LoVo (cell line): ENCODE measurements at places on chromosomes 1 and 21.

DNA sequence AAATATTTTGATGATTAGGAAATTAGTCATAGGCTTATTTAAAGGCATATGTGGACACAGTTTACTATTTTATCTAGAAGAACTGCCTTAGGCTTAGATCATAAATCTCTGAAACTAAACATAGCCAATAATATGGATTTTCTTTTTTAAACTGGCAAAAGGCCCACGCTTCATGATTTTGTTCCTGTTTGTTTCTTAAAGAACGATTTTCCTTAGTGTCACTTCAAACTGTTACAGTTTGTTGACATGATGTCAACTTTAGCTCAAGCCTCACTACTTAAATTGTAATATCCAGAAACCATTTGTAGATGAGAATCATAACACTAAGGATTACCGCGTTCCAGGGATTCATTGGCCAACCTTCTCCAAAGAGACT, 322.6 kb downstream of the HHIPL2 start:
- no peak for DNase-seq

DNA sequence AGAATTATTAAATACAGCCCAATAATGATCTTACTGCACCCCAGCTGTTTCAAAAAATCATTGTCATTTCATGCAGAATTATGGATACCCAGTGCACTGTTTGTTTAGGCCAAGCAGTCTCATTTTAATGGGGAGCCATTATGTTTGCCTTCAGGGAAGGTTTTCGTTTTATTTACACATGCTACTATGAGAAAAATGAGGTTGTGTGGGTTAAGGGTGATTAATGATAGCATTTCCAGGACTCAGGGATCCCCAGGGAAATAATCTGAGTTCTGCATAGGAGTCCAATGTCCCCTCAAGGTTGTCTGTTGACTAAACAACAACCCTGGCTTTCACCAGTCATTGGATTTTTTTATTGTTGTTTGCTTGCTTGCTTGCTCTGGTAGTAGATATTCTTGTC, 71.0 kb upstream of the ZP4 start:
- DNase-seq, result no peak

DNA sequence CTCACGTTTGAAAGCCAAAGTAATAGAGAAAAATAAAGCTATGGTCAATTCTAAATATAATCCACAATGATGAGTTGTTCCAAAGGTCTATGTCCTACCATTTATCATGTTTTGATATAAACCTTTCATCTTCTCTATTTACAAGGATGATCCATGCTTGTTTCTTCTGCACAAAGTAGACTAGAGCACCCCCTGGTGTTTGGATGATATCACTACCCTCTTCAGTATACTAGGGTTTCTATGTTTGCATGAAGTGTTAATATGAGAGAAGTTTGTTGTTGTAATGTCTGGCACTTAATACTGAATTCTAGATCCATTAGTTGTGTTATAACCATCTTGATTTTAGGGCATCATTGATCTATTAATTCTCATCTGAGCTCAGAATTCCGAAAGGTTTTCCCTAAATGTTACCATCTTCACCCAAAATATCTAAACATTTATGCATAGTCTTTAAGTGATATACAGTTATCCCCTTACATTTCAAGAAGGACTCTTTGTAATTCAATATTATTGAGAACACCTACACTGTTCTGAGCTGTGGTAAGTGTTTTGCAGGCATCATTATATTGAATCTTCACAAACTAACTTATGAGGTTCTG, 21.1 kb downstream of the CLDN8 start:
- peak; percentile 37 for DNase-seq

DNA sequence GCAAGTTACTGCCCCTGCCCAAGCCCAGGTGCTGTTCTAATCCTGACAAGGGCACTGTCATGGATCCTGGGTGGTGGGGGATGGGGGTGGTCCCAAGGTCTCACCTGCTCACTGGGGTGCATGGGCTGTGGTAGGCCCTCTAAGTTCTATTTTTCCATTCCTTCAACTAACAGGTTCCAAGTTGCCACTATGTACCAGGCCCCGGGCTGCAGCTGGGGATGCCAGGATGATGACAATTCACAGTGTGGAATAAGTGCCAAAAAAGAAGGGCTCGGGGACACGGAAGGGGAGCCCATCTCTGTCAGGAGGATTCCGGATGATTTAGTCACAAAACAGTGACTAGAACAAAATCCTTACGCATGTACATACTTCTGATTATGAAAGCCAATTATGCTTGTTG, 76.0 kb downstream of the STUM start:
- DNase-seq, result no peak

DNA sequence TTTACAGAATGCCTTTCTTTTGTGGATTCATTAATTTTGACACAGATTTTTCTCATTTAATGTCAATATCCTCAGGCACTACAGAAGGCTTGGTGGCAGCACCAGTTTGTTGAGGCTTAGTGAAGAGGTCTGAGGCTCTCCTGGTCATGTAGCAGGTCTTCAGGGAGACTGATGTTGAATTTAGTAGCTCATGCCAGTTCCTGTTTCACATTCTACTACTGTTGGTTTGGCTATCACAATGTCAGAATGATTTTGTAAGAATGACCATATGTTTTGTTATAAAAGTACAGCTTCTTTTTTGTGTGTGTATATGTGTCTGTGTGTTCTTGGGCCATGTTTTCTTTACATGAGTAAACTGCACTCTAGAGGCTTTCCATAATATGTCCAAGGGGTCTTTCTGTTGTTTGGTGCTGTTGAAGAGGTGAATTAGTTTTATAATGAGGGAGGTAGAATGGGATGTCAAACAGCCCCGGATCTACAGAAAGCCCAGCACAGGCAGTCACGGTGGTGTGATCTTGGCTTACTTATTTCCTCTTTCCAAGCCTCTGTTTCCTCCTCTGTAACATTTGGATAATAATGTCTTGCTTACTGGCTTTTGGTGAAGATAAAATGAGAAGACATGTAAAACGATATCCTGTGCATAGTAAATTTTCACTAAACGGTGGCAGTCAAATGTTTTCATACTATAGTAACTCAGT, 32.0 kb downstream of the C1orf21 start:
- no peak for DNase-seq

DNA sequence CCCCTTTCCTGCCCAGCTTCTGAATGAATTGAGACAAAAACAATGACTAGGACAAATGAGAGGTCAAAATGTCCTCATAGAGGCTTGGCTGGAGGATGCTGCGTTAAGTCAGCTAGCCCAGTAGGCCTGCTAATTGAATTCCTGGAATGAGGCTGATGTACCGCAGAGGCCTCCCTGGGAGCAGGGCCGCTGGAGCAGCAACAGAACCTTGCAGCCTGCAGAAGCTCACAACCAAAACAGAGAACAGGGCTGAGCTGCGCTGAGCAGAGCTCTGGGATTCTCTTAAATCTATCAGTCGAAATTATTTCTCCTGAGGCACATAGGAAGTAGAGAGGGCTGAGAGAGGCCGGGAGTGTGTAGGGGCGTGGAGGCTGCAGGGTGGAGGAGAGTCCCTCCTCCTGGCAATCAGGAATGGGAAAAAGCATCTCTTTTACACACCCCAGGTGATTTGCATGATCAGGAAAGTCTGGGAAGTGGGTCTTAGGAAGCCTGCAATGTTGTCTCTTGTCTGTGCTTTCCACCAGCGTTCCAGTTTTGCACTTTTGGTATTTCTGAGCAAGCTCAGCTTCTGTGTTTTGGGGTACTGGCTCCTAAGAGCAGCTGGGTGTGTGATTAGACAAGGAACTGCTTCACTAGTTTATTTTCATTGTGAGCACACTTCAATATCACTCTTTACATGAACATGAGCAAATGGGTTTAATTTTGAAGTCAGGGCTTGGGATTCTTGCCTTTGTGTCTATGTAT, 66.5 kb downstream of the RYR2 start:
- no peak for DNase-seq

- DNase-seq, result no peak
These were observed 75.7 kb upstream of the ZBTB40 start for GRCh38 chr1:22376001-22376400.

GRCh38 chr1:27686223-27686990, 14.4 kb upstream of the IFI6 start:
- peak; percentile 80 for DNase-seq

DNA sequence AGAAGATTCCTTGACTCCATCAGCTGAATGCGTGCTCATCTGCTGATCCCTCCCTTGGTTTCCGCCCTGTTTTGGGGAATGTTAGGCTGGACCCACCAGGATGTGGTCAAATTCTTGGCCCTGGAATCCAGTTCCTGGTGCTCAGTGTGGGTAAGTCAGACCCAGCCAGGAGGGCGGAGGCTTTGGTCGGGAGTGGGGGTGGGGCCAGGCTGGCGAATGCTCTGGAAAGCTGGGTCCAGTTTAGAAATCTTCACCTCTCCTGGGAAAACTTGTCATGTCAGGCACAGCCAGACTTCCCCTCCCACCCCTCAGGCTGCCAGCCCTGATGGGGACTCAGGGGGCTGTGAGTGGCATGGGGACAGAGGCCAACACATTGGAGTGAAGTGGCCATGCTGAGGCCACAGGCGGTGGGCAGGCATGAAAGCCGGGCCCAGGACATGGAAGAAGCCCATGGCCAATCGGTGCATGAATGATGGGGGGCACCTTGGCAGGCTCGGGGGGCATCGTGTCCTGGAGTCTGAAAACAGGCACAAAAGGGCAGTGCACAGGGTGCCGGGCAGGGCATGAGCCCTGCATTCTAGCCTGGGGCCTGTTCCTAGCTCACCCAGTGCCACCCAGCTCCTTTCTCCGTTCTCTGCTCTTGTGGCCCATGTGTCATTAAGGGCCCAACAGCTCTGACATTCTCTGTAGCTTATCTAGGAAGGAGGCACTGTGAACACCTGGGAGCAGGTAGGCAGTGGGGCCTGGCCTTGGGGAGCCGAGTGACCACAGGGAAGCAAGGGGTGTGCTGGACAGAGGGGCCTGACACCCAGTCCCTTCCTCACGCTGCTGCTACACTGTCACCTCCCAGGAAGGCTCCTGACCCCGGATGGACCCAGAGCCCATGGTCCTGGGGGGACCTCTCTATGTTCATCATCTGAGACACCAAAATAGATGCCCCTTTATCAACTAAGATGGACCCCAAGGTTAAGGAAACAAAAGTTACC, 14.6 kb upstream of the PADI1 start:
- DNase-seq, result peak; percentile 78

GRCh38 chr21:45836268-45836655, 145.3 kb upstream of the COL6A1 start:
- DNase-seq, result no peak
